ENCODE measurements at places on chromosomes 1 and 21. TPM values are rescaled to one million over a fixed set of nuclear protein-coding genes. Genes with fewer than 3 reads are reported as not detected.

- no peak for DNase-seq
Observed at GRCh38 chr1:222196736-222197135, 351.2 kb downstream of the HHIPL2 start.

- DNase-seq = no peak
Observed at GRCh38 chr1:182430263-182431068, 19.5 kb upstream of the RGSL1 start.

DNA sequence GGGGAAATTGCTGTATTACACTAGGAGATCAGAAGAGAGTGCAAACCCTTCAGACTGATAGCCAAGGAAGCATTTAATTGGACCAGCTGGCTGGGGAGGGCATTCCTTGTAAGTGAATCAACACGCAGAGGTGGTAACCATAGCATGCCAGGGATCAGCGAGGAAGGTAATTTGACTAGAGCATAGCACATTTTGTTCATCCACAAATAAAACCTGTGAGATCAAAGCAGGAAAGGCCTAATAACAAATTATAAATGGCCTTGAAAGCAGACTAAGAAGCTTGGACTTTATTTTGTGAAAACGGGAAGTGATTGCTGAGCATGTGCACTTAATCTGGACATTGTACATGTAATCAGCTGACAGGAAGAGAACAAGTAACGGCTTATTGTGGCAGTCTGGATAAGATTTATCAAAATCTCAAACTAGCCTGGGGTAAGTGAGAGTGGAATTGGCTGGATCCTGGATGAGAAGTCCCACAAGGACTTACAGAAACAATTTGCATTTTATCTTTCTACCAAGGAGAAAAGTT is 11.7 kb upstream of the CD55 start:
- peak; percentile 81 for DNase-seq

GRCh38 chr21:38806153-38806941 is 618 bp downstream of the ETS2 start:
- peak; percentile 24 for DNase-seq

- DNase-seq = no peak
Observed at GRCh38 chr1:231879296-231879695, 252.7 kb downstream of the DISC1 start.

DEPDC1 gene
- total RNA-seq = 36.5 TPM

ADCY10 gene
- total RNA-seq = not detected

DNA sequence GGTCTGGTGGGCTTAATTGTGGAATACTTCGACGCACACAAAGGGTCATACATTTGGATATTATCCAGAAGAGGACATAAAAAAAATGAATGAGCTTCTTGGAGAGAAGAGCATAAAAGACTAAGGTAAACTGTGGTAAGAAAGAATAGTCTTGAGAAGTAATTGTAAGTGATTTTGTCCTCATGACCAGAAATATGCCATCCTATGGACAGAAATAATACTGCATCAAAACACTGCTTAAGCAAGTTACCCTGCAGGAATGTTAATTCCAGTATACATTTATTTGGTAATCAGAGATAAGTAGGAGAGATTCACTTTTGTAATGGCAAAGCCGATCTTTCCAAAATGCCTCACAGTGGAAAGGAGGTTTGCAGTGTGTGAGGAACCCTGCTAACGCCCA is 111.9 kb downstream of the NRIP1 start:
- DNase-seq = no peak

DNA sequence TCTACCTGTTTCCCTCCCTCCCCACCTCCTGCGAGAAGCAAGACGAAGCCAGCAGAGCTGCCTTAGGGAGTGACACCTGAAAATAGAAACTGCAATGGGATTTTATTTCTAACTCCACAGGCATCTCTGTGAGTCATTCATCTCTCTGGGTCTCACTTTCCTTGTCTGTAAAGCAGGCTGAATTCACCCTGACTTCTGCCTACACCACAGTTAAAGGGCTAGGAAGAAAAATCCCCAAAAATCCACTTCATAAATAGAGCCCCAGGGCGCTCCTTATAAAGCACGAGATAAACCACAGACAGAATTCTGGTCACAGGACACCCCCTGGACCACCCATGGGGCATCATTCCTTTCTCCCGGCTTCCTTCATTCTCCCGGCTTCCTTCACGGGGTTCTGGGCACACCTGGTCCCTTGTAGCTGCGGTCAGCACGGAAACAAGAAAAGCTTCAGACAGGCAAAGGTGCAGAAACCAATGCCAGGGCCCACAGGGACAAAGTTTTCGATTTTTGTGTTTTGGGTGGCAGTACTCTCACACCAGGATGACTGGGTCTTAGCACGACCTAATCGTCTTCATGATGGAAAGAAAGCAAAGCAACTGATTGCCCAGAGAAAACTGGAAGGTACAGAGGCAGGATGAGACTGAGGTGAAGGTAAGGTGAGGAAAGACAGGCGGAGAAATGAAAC is 2.8 kb upstream of the H6PD start:
- no peak for DNase-seq

GRCh38 chr1:110003747-110004428 is 19.3 kb downstream of the AHCYL1 start:
- DNase-seq = peak; percentile 97

DNA sequence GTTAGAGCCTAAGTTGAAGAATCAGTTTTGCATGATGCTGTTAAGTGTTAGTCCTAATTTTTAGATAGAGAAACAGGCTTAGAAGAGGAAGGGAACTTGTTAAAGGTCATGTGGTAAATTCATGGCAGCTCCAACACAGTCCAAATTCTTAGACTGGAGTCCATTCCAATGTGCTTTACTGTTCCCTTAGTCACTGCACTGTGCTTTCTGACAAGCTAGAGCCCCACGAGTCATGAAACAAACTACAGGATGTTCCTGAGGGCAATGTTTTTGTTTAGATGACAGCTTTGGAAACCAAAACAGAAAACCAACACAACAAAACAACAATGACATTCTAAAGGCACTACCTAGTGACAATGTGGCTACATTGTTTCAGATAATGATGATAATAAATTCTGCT is 23.1 kb upstream of the RGS4 start:
- DNase-seq = no peak

GRCh38 chr1:48616710-48617109 is 144.7 kb upstream of the SPATA6 start:
- no peak for DNase-seq

DNA sequence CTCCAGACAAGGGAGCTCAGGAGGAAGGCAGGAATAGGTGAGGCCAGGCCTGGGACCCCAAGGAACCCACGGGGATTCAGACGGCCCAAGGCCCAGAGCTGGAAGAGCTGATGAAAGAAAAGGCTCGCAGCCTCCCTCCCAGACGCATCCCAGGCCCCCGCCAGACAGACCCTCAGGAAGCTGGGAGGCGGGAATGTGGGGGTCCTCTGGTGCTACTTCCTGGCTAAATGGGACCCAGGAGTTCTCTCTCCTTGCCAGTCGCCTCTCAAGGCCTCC is 430 bp downstream of the FBXO2 start:
- DNase-seq = no peak

DNA sequence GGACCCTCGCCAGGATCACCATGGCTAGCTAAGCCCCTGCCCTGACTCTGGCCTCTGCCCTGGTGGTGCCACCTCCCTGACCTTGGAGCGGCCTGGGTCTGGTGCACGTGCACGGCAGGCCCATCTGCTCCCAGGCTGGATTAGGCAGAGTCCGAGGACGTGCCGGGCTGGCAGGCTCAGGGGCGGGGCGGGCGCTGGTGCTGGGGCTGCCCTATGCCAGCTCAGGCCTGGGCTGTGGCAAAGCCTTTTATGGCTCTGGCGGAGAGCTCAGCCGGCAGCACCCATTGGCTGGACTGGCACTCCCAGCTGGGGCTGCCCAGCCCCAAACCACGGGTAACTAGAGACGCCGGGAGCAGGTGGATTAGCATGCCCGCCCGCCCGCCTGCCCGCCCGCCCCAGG is 17.1 kb upstream of the EDN2 start:
- peak; percentile 96 for DNase-seq
